Stimulated activated naive B cell treated with anti-CD40 and anti-IgM and Interleukin-4, amounts not matched to agents 10 μg/mL and 1 μg/mL and 100 μg/mL, for 72 hours (primary cell): ENCODE measurements at places on chromosomes 2 and 18.

DNA sequence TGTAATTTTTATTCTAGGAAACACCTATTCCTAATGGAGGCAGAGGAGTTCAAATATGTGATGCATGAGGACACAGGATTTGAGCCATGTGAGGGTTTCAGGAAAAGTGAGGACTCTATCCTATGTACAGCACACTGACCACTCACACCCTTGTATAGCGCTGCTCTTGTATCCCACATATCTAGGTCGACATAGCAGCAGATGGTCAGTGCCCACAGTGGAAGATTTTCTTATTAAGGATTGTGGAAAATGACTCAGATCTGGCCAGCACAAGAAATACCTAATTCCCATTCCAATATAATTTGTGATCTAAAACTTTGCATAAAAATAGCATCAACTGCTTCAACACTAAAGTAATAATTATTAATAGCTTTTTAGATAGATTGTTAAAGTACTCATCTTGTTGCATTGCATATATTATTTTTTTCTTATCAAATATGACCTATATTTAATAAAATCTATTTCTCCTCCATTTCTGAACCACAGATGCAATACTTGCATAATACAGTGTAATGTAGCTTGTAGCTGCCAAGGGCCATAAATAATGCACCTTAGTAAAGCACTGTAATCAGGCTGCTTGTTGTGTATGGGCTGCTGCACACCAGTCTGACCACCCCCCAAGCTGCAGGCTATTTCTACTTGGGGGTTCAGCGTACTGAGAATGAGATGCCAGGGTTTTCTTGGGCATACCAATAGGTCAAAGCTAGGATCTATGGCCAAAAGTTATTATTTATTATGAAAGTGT lies 442.2 kb upstream of the CWC22 start:
- no peak for DNase-seq

- DNase-seq, result no peak
These were observed 634.6 kb downstream of the ERBB4 start for GRCh38 chr2:211903961-211904360.

DNA sequence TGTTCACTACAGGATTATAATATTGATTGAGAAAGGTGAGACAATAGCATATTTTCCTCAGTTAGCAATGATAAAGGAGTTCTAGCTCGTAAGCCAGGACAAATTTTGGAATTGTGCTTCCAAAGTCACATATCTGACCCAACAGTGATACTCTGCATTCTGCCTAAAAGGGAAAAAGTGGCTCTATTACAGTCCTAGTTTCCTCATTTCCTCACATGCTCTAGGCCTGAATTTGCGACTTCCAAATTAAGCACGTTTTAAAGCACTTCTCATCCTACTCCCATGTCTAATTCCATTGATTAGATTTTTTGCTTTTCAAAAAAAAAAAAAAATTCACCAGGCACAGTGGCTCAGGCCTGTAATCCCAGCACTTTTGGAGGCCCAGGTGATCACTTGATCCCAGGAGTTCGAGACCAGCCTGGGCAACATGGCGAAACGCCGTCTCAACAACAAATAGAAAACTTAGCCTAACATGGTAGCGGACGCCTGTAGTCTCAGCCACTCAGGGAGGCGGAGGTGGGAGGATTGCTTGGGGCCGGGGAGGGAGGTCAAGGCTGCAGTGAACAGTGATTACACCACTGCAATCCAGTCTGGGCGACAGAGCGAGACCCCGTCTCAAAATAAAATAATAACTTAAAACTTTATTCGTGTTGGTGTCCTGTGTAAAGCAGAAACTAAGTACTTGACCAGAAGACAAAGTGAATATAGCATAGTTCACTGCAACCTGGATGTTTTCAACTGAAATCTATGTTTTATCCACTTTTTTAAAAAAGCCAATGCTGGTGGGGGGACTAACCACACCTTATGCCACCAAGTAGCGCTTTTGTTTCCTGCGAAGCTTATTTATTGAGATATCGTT lies 1.5 kb downstream of the ESCO1 start:
- no peak for DNase-seq

DNA sequence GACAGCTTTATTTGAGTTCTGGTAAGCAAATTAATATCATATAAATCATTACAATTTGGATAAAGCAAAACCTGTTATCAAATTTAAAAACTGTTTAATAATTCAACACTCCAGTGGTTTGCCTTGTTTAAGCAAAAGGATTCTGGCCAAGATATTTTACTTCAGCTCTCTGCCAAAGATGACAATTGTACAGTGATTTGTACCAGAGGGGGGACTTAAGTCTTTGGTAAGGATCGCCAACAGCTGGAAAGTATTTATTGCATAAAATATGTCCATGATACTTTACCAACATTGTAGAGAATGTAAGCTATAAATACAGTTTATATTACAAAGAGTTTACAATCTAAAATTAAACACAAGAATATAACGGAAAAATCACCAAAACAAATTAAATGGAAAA lies 13.8 kb downstream of the PREPL start:
- no peak for DNase-seq

DNA sequence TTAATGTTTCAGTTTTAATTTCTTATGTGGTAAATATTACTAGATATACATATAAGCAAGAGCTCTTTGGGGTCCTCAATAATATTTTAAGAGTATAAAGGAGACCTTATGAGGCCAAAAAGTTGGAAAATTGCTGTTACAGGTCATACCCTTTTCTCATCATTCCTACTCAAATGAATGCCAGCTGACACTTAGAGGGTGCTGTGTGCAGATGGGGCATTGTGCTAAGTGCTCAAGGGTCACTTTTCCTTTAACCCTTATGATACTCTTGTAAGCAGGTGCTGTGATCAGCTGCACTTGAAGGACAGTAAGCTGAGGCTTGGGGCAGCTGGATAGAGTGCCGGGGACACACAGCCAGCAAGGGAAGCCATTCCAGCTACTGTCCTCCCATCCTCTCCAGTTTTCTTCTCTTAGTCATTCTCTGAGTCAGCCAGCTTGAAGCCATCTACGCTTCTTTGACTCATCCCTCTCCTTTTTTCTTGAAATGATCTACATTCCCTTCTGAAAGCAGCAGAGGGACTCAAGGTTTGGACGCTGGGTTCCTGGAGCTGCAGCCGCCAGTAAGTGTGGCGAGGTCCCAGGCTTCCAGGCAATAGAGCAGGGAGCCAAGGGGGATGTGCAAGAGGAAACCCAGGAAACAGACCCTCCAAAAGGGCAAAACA lies 42.0 kb upstream of the CREB1 start:
- DNase-seq, result no peak

- DNase-seq, result no peak
These were observed 180.2 kb upstream of the ALKAL2 start for GRCh38 chr2:467892-468647.
